ENCODE measurements at places on chromosomes 2 and 18.

DNA sequence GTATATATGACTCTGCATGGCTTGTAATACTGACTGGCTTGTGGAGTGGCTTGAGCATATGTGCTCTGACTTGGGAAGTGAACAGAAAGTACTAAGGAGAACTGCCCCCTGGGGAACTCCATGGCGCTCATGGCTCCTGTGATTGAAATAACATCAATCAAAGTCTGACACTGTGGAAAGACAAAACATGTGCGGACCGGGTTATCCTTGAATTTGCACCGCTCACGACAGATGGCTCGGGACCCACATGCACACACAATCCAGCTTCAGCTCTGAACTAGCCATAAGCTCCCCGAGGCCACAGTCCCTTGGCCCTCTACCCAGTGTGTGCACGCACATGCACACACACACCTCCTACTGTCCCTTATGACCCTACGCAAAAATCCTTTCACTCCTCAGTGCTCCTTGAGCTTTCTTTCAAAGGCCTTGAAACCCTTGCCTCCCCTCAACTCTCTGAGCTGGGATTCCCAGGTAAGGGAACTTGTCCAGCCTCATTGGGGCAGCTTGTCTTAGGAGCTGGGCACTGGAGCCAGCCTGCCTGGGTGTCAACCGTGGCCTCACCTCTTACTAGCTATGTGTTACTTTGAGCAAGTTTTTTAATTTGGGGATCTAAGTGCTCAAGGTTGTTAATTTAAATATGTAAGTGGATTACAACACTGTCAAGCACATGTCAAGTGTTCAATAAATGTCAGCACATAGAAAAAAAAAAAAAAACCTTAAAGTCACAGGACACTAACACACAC, 43.6 kb downstream of the MRPS5 start:
- peak overlapping the region; percentile 79 for H3K4me3 ChIP-seq
- peaks cover 35% of the 10 kb centered on the region for H3K27me3 ChIP-seq
- H3K27ac ChIP-seq, result no peak overlapping the region
- no peaks in the 10 kb centered on the region for H3K36me3 ChIP-seq
- H3K4me1 ChIP-seq, result peaks cover 19% of the 10 kb centered on the region
- DNase-seq, result no peak

GRCh38 chr2:72694715-72695496, 130.9 kb downstream of the EXOC6B start:
- no peaks in the 10 kb centered on the region for H3K27me3 ChIP-seq
- no peak for DNase-seq
- H3K4me1 ChIP-seq, result peaks cover 9% of the 10 kb centered on the region
- peaks cover 3% of the 10 kb centered on the region for H3K36me3 ChIP-seq

DNA sequence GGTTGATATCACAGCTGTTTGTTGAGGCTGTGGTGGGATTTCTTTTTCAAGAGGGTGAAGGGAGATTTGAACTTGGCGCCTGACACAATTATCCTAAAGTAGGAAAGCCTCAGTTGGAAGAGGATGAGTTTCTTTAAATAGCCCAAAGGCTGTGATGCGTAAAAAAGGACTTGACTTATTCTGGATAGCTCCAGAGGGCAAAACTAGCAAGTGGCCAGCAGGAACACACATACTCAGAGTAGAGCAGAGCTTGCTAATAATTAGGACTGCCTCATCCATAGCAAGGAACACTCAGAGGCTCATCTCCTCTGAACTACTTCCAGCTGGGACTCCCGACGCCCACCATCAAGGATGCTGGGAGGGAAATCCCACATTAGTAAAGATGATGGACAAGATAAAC, 74.0 kb downstream of the AFF3 start:
- H3K4me1 ChIP-seq, result peaks cover 13% of the 10 kb centered on the region
- H3K4me3 ChIP-seq, result no peak overlapping the region
- peaks cover 8% of the 10 kb centered on the region for H3K36me3 ChIP-seq
- no peak for DNase-seq
- no peaks in the 10 kb centered on the region for H3K27me3 ChIP-seq

DNA sequence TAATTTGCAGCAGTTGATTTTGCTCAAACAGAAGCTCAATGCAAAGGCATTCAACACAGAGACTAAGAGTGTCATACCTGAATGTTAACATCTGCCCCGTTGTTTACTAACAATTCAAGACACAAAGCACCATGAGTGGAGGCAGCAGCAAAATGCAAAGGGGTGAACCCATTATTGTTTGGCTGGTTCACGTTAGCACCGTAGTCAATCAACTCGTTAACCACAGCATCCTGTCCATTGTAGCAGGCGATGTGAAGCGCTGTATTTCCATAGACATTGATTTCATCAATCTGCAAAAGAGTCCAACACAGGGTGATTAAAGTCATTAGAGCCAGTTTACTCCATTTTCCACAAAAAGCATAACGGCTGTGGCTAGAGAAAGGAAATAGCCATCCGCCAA, 189.3 kb downstream of the ANKRD44 start:
- H3K36me3 ChIP-seq, result no peaks in the 10 kb centered on the region
- H3K4me1 ChIP-seq, result peaks cover 5% of the 10 kb centered on the region
- H3K27ac ChIP-seq, result no peak overlapping the region
- no peak overlapping the region for H3K4me3 ChIP-seq

GRCh38 chr18:63311118-63312018, 8.2 kb downstream of the BCL2 start:
- H3K4me3 ChIP-seq, result no peak overlapping the region
- no peak for DNase-seq
- peaks cover 3% of the 10 kb centered on the region for H3K36me3 ChIP-seq

DNA sequence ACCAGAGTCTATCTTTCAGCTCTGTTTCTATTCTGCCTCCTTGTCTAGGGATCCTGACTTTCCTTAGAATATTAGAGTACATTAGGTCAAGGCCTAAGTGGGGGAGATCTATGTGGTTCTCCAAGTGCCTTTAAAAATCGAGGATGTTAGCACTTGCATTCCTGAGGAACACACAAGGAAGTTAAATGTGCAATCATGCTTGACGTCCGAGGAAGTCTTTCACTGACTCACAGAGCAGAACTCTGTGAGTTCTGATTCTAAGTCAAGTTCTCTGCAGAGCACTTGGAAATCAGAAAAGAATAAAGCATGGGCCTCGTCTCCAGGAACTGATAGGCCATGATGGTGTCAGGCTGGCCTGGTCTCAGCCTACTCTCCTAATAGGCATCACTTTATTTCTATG, 17.2 kb downstream of the FHOD3 start:
- DNase-seq, result no peak
- H3K27ac ChIP-seq, result no peak overlapping the region
- H3K36me3 ChIP-seq, result peaks cover 23% of the 10 kb centered on the region
- no peaks in the 10 kb centered on the region for H3K27me3 ChIP-seq
- H3K4me3 ChIP-seq, result no peak overlapping the region

DNA sequence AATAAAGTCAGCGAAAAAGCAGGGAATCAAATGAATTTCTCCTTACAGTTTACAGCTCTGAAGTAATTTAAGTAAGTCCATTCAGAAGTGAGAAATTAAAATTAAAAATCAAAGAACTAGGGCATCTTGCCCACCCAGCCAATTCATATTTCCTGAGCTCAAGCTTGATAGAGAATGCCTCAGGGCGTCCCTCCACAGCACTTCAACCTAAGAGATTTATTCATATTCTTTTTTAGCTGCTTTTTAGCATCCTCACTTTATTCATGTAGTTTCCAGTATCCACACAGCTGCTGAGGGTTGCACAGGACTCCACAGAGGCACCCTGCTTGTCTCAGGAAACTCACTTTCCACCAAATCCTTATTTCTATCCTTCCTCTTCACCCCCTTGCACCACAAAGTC, 900.3 kb downstream of the BCL11A start:
- H3K27ac ChIP-seq, result no peak overlapping the region
- H3K27me3 ChIP-seq, result peaks cover 3% of the 10 kb centered on the region
- DNase-seq, result no peak
- no peak overlapping the region for H3K4me3 ChIP-seq
- no peaks in the 10 kb centered on the region for H3K4me1 ChIP-seq
- H3K36me3 ChIP-seq, result no peaks in the 10 kb centered on the region

- H3K4me3 ChIP-seq, result peak overlapping the region; percentile 95
- H3K27ac ChIP-seq, result peak overlapping the region; percentile 87
- H3K27me3 ChIP-seq, result no peaks in the 10 kb centered on the region
- DNase-seq, result no peak
These were observed 4.3 kb downstream of the IGFBP2 start for GRCh38 chr2:216637472-216637871.

DNA sequence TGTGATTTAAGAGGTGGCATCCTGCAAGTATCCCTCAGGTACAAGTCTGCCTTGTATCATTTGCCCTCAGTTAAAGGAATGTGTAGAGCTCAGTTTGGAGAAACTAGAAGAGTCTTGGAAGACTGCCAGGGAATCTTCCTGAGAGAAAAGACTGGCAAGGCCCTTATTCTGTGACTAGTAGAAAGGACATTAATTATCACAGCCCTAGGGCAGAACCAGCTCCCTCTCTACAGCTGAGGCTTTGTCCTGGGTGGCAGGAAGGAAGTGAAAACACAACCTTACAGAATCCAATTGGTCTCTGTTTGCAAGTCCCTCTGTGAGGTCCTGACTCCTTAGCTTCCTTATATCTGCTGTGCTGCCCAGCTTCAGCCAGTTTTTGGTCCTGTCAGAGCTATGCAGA, 385.9 kb upstream of the CYRIA start:
- DNase-seq, result no peak
- H3K27ac ChIP-seq, result no peak overlapping the region
- H3K27me3 ChIP-seq, result no peaks in the 10 kb centered on the region
- no peak overlapping the region for H3K4me3 ChIP-seq
- peaks cover 15% of the 10 kb centered on the region for H3K4me1 ChIP-seq
- no peaks in the 10 kb centered on the region for H3K36me3 ChIP-seq

DNA sequence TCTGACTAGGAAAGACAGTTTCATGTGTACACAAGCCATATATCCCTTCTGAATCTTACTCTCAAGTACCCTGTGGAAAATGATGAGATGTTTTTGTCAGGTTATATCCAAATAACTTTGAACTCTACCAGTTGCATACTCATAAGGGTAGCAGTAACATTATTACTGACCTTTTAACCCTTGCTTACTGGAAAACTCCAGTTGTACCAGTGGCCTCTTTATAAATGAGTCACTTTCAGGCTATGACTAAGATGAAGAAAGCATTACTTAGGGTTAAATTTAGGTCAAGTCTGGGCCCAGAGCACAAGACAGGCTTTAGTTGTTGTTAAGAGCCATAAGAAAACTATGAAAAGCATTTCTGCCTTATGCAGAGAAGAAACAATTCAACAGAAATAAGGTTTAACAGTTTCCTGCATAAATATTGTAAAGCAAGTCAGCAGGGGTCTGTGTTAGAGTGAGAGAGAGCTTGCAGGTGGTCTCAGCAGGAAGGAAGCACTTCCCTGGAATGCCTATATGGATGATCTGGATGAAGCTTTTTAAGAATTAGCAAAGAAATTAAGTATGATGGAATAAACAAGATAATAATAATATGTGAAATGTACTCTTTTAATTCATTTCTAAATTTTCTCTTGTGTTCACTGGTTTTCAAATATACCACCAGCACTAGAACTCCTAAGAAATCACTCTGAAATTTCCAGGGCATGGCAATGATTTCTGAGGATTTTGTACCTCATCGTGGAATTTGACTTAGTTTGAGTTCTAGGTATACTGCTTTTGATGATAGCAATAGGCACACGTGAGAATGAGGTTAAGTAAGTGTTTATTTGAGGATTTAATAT, 126.6 kb downstream of the UBE2E3 start:
- H3K27me3 ChIP-seq, result no peaks in the 10 kb centered on the region
- no peaks in the 10 kb centered on the region for H3K36me3 ChIP-seq
- no peak for DNase-seq
- H3K4me1 ChIP-seq, result peaks cover 32% of the 10 kb centered on the region
- H3K4me3 ChIP-seq, result no peak overlapping the region

- H3K27ac ChIP-seq, result no peak overlapping the region
- H3K4me3 ChIP-seq, result no peak overlapping the region
- no peak for DNase-seq
- no peaks in the 10 kb centered on the region for H3K36me3 ChIP-seq
- peaks cover 4% of the 10 kb centered on the region for H3K4me1 ChIP-seq
These were observed 153.6 kb downstream of the CTNNA2 start for GRCh38 chr2:79666430-79666829.

DNA sequence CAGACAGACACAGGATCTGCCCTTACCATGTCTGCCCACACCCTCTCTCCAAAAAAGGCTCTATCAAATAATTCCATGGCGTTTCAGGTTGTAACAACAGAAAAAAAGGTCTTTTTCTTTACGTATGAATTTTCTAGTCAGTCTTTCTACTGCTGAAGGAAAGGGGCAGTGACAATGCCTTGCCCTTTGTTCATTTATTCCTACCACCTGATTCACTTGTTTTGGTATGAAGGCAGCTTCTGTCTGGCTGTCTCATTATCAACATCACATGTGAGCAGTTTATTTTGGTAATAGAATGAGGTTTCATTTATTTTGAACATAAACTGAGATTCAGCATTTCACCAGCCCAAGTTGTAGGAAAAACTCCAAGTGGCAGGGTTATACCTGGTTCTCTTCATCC, 94.3 kb upstream of the KLF7 start:
- H3K27me3 ChIP-seq, result peaks cover 2% of the 10 kb centered on the region
- no peaks in the 10 kb centered on the region for H3K36me3 ChIP-seq
- H3K27ac ChIP-seq, result no peak overlapping the region
- peaks cover 44% of the 10 kb centered on the region for H3K4me1 ChIP-seq

GRCh38 chr2:54513363-54513715, 57.2 kb downstream of the SPTBN1 start:
- H3K27me3 ChIP-seq, result no peaks in the 10 kb centered on the region
- no peaks in the 10 kb centered on the region for H3K36me3 ChIP-seq
- no peak overlapping the region for H3K4me3 ChIP-seq
- H3K27ac ChIP-seq, result no peak overlapping the region
- peaks cover 21% of the 10 kb centered on the region for H3K4me1 ChIP-seq

- H3K27ac ChIP-seq, result no peak overlapping the region
- DNase-seq, result no peak
- H3K36me3 ChIP-seq, result peaks cover 5% of the 10 kb centered on the region
- peaks cover 24% of the 10 kb centered on the region for H3K4me1 ChIP-seq
- H3K4me3 ChIP-seq, result no peak overlapping the region
These were observed 70.3 kb downstream of the VAPA start for GRCh38 chr18:9984080-9984479.

GRCh38 chr18:36189486-36189885, 2.2 kb downstream of the MOCOS start:
- no peak for DNase-seq
- peaks cover 15% of the 10 kb centered on the region for H3K4me1 ChIP-seq
- H3K27ac ChIP-seq, result no peak overlapping the region
- peak overlapping the region; percentile 84 for H3K4me3 ChIP-seq

DNA sequence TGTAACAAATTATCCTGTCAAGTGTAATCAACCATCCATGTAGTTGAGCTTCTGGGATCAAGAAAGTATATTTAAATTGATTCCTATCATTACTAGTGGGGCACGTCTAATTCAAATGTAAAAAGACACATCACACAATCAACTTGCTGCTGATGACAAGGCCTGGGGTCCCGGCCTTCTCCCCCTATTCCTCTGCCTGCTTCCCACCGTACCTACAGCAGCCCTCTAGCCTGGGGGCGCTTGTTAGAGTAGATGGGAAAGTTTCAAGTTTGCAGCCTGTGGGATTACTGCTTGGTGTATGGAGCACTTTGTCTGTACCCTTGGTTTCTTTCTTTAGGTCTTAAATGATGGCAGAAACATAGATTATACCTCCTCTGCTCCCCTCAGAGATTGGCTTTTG, 333.3 kb upstream of the KYNU start:
- H3K4me1 ChIP-seq, result peaks cover 5% of the 10 kb centered on the region
- H3K27me3 ChIP-seq, result no peaks in the 10 kb centered on the region
- peak overlapping the region; percentile 5 for H3K27ac ChIP-seq
- DNase-seq, result no peak

All from neural crest cell (in vitro differentiated cells).